ENCODE measurements at places on chromosomes 3 and 15. TPM values are rescaled to one million over a fixed set of nuclear protein-coding genes. Genes with fewer than 3 reads are reported as not detected.
A peak's percentile ranks its signal among the peaks of the same experiment; 100 is the strongest.

DNA sequence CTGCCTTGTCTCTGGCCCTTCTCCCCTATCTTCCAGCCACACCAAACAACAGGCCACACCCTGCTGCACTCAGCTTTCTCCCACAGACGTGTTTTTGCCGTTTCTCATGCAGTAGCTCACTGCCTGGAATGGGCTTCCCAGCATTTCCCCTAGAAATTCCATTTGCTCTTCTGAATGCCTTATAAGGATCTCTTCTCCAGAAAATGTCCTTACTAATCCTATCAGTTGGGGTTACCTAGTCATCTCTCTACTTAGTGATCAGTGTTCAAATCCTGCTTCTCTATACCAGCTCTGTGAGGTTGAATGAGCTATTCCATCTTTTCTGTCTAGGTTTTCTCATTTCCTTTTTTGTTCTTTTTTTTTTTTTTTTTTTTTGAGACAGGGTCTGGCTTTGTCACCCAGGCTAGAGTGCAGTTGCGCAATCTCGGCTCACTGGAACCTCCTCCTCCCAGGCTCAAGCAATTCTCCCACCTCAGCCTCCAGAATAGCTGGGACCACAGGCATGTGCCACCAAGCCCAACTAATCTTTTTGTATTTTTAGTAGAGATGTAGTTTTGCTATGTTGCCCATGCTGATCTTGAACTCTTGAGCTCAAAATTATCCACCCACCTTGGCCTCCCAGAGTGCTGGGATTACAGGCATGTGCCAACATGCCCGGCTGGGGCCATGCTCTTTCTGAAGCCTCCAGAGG lies 98.2 kb upstream of the CHD2 start:
- DNase-seq = no peak
- H3K27ac ChIP-seq = no peak overlapping the region
- peaks cover 13% of the 10 kb centered on the region for H3K4me1 ChIP-seq
- H3K27me3 ChIP-seq = no peaks in the 10 kb centered on the region

GRCh38 chr3:40741729-40742128 lies 217.0 kb downstream of the ZNF621 start:
- H3K36me3 ChIP-seq = no peaks in the 10 kb centered on the region
- no peak overlapping the region for H3K4me3 ChIP-seq
- DNase-seq = no peak
- H3K27me3 ChIP-seq = peaks cover 2% of the 10 kb centered on the region
- peaks cover 5% of the 10 kb centered on the region for H3K4me1 ChIP-seq

DNA sequence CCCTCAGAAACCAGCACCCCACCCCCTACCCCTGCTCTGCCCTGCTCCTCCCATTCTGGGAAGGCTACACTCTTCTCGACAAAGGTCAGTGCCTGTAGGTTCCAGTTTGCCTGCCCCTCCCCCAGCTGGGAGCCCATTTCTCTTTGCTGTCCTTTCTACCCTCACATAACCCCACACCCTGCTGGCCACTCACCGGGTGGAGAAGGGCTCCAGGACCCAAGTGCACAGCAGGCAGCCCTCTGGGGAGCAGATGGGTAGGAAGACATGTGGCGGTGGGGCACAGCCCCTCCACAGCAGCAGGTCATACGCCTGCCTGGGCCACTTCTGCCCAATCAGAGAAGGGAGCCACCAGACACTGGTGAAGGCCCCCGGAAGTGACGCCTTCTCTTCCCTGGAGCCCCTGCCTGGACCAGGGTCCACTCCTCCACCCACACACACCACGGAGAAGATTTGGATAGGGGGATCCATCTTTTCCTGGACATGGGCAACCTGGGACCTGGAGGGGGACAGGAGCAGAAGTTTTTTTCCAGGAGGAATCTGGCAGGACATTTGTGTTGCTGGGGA lies at the start of gene THPO:
TSS of gene THPO (minus strand) at position 326 of the 564 bp plus-strand sequence. CDS start 1,948 bp downstream, outside the sequence.
- H3K27ac ChIP-seq = no peak within 1 kb of the TSS
- H3K36me3 ChIP-seq = no peaks in the 10 kb centered on the region
- peaks cover 54% of the 10 kb centered on the region for H3K27me3 ChIP-seq
- no peak for DNase-seq
- H3K4me3 ChIP-seq = peak within 1 kb of the TSS; percentile 66

DNA sequence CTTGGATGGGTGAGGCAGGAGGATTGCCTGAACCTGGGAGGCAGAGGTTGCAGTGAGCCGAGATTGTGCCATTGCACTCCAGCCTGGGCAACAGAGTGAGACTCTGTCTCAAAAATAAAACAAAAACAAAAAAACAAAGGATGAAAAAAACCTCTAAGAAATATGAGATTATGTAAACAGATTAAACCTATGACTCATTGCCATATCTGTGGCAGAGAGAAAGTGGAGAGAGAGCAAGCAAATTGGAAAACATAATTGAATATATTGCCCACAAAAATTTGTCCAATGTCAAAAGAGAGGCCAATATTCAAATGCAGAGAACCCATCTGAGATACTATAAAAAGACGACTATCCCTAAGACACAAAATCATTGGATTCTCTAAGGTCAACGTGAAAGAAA lies 1106.0 kb downstream of the OTOL1 start:
- no peak overlapping the region for H3K27ac ChIP-seq
- H3K36me3 ChIP-seq = no peaks in the 10 kb centered on the region
- no peak overlapping the region for H3K4me3 ChIP-seq
- no peaks in the 10 kb centered on the region for H3K4me1 ChIP-seq
- no peaks in the 10 kb centered on the region for H3K27me3 ChIP-seq

DNA sequence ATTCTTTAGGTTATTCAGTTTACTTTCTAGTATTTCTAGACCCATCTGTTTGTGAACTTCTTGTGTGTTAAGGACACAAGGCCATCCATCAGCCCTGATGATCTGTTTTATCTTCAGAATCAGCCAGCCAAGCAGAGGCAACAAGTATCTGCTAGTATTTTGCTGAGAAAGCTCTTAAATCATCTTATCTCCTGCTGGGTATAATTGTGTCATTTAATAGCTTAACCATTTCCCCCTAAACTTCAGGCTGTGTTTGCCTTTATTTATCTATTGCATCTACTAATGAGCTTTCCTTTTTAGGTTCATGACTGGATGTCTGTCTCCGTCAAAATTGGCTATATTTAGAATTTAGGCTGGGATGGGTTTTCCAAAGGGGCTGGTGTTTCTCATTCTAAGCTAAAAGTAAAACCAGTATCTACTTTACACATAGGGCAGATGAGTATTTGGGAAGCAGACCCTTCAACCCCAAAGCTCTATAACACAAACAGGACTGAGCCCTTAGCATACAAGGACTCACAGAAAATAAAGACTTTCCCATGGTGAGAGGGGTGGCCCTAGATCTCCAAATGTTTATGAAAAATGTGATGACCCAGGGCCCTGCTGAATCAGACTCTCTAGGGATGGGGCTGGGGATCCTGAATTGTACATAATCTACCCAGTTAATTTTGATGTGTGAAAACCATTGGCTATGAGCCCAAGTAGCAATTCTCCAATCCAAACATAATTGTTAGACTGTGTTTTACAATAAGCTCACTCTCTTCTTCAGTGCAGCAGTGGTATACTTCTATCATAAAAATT lies 65.3 kb upstream of the PSMD6 start:
- H3K36me3 ChIP-seq = no peaks in the 10 kb centered on the region
- H3K27me3 ChIP-seq = no peaks in the 10 kb centered on the region
- H3K4me3 ChIP-seq = no peak overlapping the region

GRCh38 chr15:77127626-77128025 lies 56.7 kb upstream of the TSPAN3 start:
- DNase-seq = no peak
- H3K27ac ChIP-seq = no peak overlapping the region
- H3K4me3 ChIP-seq = no peak overlapping the region
- peaks cover 21% of the 10 kb centered on the region for H3K4me1 ChIP-seq

DNA sequence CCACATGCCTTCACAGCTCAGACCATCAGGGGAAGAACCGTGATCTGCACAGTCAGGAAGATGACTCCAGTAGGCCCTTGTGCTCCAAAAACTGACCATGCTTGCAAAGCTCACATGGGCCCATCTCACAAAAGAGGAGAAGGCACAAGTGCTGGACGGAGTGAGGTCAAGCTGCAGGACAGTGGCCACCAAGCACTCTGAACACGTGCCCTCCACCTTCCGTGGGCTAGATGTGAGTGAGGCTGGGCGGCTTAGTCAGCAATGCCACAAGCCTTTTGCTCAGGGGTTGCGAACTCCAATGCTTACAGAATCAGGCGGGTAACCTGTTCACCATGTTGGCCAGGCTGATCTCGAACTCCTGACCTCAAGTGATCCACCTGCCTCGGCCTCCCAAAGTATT lies 70.9 kb downstream of the SCN5A start:
- no peak overlapping the region for H3K27ac ChIP-seq
- H3K36me3 ChIP-seq = no peaks in the 10 kb centered on the region
- no peak overlapping the region for H3K4me3 ChIP-seq

DNA sequence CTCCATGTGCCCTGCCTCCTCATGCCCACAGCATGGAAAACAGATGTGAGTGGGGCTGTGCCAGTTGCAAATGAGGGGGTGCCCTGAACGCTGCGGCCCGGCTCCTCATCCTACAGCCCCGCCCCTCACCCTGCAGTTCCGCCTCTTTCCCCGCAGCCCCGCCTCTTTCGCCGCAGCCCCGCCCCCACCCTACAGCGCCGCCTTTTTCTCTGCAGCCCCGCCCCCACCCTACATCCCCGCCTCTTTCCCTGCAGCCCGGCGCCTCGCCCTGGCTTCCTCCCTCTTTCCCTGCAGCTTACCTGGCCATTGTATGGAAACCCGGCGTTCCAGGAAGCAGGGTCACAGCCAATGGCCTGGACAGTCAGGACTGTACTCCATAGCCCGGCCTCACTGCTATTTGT lies 284.9 kb downstream of the TLE3 start:
- no peak for DNase-seq
- no peaks in the 10 kb centered on the region for H3K4me1 ChIP-seq
- H3K4me3 ChIP-seq = no peak overlapping the region
- H3K27ac ChIP-seq = no peak overlapping the region

- no peak overlapping the region for H3K4me3 ChIP-seq
- no peaks in the 10 kb centered on the region for H3K4me1 ChIP-seq
- H3K27me3 ChIP-seq = peaks cover 14% of the 10 kb centered on the region
- no peak overlapping the region for H3K27ac ChIP-seq
- H3K36me3 ChIP-seq = no peaks in the 10 kb centered on the region
Measured at GRCh38 chr3:124463234-124463633, 267.0 kb upstream of the UMPS start.

DNA sequence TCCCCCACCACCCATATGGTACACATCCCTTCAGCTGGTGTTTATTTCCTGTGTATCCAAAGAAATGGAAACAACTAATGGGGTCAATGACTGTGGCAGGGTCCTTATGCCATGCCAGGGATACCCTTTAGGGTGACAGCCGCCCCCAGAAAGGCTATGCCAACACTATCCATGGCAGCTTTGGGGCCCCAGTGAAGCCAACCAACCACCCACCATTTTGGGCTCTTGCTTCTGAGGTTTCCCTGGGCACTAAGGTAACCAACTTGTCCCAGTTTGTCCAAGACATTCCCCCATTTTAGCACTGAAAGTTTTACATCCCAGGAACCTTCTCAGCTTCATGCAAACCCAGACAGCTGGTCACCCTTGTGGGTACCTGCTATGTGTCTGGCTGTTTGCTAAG lies 233.1 kb downstream of the VPS13C start:
- no peak for DNase-seq
- no peaks in the 10 kb centered on the region for H3K36me3 ChIP-seq
- H3K27ac ChIP-seq = no peak overlapping the region
- peaks cover 15% of the 10 kb centered on the region for H3K27me3 ChIP-seq
- H3K4me3 ChIP-seq = no peak overlapping the region
- H3K4me1 ChIP-seq = no peaks in the 10 kb centered on the region

DNA sequence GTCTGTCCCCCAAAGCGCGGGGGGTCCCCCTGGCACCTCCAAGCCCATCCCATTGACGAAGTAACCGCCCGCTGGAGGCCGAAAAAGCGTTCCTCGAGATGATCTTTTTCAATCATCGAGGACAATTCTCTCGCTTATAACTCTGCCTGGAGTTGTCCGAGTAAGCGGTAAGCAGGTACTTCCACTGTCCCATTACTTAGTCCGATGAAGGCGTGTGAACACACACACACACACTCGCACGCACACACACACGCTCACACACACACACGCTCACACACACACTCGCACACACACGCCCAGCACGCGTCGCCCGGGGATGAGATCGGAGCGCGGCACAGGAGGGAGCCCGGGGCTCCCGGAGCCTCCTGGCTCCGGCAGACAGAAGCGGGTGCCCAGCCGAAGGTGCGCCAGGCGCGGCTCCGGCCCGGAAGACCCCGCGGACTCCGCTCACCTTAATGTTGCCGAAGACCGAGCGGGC lies 430 bp downstream of the SLCO2A1 start:
- no peak overlapping the region for H3K4me3 ChIP-seq
- H3K27ac ChIP-seq = no peak overlapping the region
- H3K27me3 ChIP-seq = peaks cover 35% of the 10 kb centered on the region
- no peak for DNase-seq

DNA sequence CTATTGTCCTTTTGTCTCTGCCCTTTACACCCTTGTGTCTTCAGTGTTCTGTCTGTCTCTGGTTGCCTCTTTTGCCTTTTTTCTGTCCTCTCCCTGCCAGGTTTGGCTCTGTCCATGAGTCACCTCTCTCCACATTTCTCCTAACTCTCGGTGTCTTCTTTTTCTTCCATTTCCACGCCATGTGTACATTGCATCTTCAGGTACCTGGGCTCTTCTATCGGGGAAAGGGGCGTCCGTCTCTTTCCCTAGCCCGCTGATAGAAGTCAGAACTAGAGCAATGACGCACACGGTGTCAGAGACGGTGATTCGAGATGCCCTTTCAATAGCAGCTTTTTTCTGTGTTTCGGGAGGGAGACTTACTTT lies 641 bp downstream of the OPA1 start:
- no peaks in the 10 kb centered on the region for H3K27me3 ChIP-seq
- no peak for DNase-seq
- peak overlapping the region; percentile 89 for H3K27ac ChIP-seq
- peaks cover 52% of the 10 kb centered on the region for H3K4me1 ChIP-seq
- H3K36me3 ChIP-seq = peaks cover 31% of the 10 kb centered on the region

- DNase-seq = no peak
- H3K27ac ChIP-seq = no peak overlapping the region
- H3K4me1 ChIP-seq = no peaks in the 10 kb centered on the region
- no peak overlapping the region for H3K4me3 ChIP-seq
Measured at GRCh38 chr3:154427685-154428285, 2.2 kb downstream of the GPR149 start.

DNA sequence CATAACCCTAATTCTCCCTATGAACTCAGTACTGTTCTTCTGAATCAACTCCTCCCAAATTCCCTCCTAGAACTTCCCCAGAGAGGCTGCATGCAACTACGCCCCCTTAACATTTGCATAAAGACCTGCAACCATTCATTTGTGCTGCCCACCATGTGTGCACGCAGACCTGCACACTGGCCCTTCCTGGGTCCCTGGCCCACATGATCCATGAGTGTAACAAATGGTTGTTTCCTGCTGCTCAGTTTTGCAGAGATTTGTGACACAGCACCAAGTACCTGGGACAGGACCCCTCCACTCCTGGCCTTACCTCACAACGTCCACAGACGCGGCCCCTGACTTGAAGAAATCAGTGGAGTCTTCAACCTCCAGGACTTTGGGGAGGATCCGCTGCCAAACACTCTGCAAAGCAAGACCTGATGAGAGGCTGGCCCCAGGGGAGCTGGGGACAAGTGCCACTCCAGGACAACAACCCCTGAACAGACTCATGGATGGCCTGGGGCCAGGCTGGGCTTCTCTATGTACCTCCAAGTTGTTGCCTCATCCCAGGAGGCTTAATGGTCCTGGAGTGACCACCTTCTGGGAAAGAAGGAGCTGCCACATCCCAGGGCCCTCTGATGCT lies 33.8 kb downstream of the ALDH1L1 start:
- no peaks in the 10 kb centered on the region for H3K36me3 ChIP-seq
- peaks cover 5% of the 10 kb centered on the region for H3K27me3 ChIP-seq
- H3K4me3 ChIP-seq = no peak overlapping the region
- peak; percentile 5 for DNase-seq
- H3K27ac ChIP-seq = no peak overlapping the region

Gene PAK6
- total RNA-seq = 0.40 TPM

Gene RNU5B-1
- 32.5 TPM for total RNA-seq

Gene DUOXA1
- total RNA-seq = 0.15 TPM

Gene MTMR10
- 39.3 TPM for total RNA-seq

Gene SCAANT1
- total RNA-seq = not detected
